ENCODE measurements at places on chromosomes 2 and 18.

GRCh38 chr2:232578626-232579025 lies 28.1 kb downstream of the EIF4E2 start:
- peaks cover 27% of the 10 kb centered on the region for H3K36me3 ChIP-seq
- H3K4me3 ChIP-seq = no peak overlapping the region
- no peaks in the 10 kb centered on the region for H3K27me3 ChIP-seq
- no peak for DNase-seq
- H3K27ac ChIP-seq = no peak overlapping the region

DNA sequence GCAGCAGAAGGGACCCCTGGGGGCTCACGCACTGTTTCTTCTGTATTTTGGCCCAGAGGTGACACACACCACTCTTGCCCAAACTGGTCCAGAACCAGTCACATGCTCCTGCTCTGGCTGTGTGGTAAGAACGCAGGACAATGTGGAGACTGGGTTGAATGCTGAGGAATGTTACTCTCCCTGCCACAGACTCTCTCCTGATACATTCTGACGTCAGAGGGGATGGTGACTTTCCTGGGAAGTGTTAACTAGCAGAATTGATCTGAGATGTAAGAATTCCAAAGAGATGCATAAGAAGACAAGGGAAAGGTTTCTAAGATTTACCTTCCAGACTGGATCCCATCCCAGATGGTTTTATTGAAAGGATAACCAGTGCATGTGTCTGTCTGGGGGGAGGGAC lies 100.8 kb downstream of the ASB1 start:
- no peaks in the 10 kb centered on the region for H3K27me3 ChIP-seq
- DNase-seq = no peak
- no peak overlapping the region for H3K4me3 ChIP-seq
- no peaks in the 10 kb centered on the region for H3K4me1 ChIP-seq
- H3K27ac ChIP-seq = no peak overlapping the region

DNA sequence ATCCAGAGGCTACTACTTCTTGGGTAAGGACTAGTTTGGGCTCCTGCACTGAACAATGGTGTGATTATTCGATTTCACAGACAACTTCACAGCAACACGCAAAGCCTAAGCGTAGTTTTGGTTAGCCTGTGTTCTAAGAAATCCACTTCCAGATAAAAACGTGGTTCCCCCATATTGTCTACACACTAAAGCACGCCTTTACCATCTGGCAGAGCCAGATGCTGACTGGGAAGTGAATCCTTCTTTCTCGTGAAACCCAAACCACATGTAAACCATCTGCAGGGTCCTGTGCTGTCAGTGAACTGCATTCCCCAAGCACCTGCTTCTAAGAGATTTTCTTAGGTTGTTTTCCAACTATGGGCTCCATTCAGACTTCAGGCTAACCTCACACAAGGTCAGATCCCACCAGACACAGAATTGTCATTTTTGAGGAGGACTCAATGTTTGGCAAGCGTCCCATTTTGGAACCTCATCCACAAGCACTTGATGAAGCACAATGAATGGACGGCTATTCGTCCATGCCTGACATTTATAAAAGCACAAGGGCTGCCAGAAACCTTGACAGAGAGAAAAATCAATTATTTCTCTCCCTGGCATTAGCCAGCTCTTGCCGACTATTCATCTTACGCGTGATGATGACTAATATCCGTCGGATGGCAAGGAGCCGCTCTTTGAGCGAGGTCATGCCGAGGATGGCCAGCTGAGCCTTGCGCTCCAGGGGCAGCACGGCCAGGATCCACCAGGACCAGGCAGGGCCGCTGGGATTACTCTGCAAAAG lies 38.4 kb downstream of the LONRF2 start:
- H3K36me3 ChIP-seq = no peaks in the 10 kb centered on the region
- no peak for DNase-seq
- peaks cover 27% of the 10 kb centered on the region for H3K4me1 ChIP-seq
- no peak overlapping the region for H3K4me3 ChIP-seq
- peaks cover 27% of the 10 kb centered on the region for H3K27me3 ChIP-seq

- no peak overlapping the region for H3K4me3 ChIP-seq
- H3K27ac ChIP-seq = no peak overlapping the region
- no peaks in the 10 kb centered on the region for H3K36me3 ChIP-seq
- no peaks in the 10 kb centered on the region for H3K4me1 ChIP-seq
- no peaks in the 10 kb centered on the region for H3K27me3 ChIP-seq
- no peak for DNase-seq
These were observed 255.3 kb downstream of the THSD7B start for GRCh38 chr2:137020452-137021196.

DNA sequence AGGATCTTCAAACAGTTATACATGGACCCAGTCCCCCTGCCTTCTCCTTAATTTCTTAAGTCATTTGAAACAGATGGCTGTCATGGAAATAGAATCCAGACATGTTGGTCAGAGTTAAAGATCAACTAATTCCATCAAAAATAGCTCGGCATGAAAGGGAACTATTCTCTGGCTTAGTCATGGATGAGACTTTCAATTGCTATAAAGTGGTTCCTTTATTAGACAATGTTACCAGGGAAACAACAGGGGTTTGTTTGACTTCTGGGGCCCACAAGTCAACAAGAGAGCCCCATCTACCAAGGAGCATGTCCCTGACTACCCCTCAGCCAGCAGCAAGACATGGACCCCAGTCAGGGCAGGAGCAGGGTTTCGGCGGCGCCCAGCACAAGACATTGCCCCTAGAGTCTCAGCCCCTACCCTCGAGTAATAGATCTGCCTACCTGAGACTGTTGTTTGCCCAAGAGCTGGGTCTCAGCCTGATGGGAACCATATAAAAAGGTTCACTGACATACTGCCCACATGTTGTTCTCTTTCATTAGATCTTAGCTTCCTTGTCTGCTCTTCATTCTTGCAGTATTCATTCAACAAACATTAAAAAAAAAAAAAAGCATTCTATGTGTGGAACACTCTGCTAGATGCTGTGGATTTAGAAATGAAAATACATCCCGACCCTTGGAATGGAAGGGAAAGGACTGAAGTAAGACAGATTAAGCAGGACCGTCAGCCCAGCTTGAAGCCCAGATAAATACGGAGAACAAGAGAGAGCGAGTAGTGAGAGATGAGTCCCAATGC lies 4.6 kb downstream of the TTR start:
- H3K4me3 ChIP-seq = no peak overlapping the region
- DNase-seq = no peak
- no peaks in the 10 kb centered on the region for H3K36me3 ChIP-seq
- H3K27ac ChIP-seq = no peak overlapping the region

Data from activated CD4-positive, alpha-beta T cell treated with anti-CD3 and anti-CD28 coated beads, Interleukin-2, amount 10 ng/mL, durations not matched to agents 7 days and 5 days (primary cell).